ENCODE measurements at places on chromosomes 11 and 22.
A peak's percentile ranks its signal among the peaks of the same experiment; 100 is the strongest.

GRCh38 chr11:19674836-19675235, 37.8 kb upstream of the NAV2 start:
- no peak for DNase-seq

GRCh38 chr22:33971561-33971961, 51.3 kb upstream of the LARGE1 start:
- no peak for DNase-seq

- DNase-seq, result no peak
Observed at GRCh38 chr11:99759787-99760186, 739.0 kb downstream of the CNTN5 start.

DNA sequence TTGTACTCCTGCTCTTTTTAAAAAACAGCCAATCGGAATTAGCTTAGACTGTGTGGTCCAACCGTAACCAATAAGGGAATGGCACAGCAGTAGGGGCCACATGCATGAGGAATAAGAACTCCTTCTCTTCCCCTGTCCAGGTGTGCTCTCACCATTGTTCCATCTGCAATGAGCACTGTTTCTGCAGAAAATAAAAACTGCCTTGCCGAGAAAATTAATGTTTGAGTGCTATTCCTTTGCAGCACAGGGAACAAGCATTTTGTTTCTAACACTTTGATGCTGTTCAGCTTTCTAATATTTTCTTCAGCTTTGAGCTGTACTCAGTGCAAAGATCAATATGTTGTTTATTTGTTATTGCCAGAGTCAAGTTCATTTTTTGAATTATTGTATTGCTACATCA, 57.9 kb downstream of the PIWIL3 start:
- DNase-seq, result no peak

DNA sequence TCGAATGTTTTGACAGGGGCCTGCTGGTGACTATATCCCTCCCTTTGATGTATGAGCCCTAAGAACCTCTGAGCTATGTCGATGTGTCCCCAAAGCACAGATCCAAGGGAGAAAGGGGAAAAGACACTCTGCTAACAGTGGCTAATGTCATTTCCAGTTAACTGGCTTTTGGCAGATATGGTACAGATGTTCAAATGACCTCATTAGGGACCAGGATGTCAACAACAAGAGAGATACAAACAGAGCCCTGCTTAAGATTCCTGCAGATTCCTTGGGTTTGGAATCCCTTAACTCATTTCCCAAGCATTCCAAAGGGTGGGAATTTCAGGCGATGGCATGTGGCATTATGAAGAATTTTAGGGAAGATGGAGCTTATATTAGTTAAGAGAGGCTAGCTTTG, 517.3 kb downstream of the SOX6 start:
- no peak for DNase-seq

DNA sequence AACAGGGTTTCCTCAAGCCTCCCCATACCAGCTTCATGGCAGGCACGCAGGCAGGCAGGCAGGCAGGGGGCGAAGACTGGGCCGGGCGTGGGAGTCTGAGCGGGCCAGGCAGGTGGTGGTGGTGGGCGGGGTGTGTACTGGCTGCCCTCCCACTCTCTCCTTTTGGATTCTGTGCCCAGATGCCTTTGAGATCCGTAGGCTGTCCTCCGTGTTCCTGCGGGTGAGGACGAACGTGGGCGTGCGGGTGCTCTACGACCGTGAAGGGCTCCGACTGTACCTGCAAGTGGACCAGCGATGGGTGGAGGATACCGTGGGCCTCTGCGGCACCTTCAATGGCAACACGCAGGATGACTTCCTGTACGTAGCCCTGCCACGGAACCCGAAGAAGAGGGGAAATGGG, 23.0 kb downstream of the OTOG start:
- DNase-seq, result no peak

GRCh38 chr11:8484251-8484650, 109.8 kb downstream of the STK33 start:
- DNase-seq, result no peak

GRCh38 chr22:34334893-34335292, 414.6 kb upstream of the LARGE1 start:
- DNase-seq, result no peak

- DNase-seq, result no peak
Observed at GRCh38 chr11:43285826-43286225, 26.0 kb upstream of the API5 start.

DNA sequence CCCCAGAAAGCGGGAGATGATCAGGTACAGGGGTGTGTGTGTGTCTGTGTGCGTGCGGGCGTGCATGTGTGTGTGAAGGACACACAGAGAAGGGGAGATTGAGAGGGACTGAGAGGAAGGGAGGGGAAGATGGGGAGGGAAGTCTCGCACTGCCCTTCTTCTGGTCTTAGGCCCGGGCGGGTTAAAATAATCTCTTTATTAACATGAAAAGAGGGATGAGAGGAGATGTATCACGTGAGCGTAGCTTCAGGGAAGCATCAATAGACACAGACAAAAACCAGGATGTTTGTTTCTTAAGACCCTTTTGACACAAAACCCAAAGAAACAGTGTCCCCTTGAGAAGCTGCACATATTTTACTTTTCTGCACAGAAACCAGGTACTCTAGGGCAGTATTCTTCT, 347.3 kb downstream of the BRD1 start:
- DNase-seq, result no peak

DNA sequence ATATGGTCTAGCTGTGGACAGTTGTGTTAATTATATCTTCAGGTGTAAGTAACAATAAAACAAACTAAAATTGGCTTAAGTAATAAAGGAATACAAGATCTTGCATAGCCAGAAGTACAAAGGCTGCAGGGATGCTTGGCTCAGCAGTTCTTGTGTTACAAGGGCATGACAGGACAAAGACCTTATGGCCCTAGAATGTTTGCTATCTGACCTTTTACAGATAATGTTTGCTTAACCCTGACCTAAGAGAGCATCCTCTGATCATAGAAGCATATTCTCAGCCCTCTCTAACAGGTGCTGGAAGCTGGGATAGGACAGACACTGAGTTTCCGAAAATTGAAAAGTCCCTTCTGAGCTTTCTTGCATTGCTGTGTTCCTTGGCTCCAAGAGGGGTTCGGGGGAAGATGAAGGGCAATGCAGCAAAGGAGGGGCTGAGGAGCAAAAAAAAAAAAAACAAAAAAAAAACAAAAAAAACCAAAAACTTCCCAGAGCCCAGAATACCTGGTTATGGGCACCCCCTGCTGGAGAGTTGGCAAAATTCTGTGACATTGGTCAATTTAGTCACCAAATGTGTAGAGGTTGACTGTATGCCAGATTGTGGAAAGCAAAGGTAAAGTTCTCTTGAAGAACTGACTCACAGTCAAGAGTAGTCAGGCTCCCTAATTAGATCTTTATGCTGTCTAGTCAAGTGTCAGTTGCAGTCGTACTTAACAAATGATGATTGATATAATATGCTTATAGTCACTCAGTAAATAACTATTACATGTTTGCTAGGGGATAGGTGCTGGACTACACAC, 10.4 kb upstream of the HIKESHI start:
- peak; percentile 24 for DNase-seq

DNA sequence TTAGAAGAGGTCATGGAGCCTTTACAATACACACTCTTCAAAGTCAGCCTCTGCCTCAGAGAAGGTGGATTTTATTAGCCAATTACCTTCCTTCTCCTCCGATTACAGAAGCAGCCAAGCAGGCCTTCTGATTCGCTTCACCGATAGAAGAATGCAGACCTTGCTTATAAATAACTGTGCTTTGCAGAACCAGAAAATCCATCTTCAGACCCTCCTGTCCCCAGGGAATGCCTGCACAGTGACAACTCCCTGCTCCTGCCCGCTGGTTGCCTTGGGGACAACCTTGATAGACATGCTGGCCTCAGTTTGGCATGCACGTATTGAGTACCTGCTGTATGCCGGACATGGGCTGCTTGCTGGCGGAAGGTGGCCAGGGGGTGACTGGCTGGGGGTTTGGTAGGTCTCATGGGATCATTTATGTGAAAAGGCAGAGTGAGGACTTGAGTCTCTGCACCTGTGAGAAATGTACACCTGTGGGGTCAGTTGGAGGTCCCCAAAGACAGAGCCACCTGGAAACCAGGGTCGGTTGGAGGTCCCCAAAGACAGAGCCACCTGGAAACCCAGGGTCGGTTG, 1238.7 kb downstream of the BRD1 start:
- DNase-seq, result no peak

GRCh38 chr11:113615773-113616172, 90.3 kb downstream of the TMPRSS5 start:
- no peak for DNase-seq

GRCh38 chr22:35230417-35230816, 26.9 kb upstream of the HMGXB4 start:
- no peak for DNase-seq

DNA sequence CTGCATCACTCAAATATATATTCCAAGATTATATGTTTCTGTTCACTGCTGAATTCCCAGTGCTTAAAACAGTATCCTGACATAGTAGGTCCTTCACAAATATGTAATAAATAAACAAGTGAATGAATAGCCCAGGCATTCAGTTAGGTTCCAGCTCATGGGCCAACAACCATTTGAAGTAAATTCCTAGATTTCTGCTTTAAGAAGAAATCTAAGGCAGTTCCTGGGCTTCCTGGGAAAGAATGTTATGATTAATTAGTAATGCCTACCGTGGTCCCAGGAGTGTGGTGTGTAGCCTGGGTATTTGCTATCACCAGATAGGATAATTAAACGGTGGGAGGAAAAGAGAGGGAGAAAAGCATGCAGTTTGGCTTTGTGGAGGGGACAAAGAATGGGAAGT, 576.8 kb downstream of the SOX6 start:
- no peak for DNase-seq

- no peak for DNase-seq
Observed at GRCh38 chr11:75246671-75247350, 6.2 kb downstream of the TPBGL start.

- DNase-seq, result no peak
Observed at GRCh38 chr11:71115770-71116692, 136.3 kb downstream of the SHANK2 start.

DNA sequence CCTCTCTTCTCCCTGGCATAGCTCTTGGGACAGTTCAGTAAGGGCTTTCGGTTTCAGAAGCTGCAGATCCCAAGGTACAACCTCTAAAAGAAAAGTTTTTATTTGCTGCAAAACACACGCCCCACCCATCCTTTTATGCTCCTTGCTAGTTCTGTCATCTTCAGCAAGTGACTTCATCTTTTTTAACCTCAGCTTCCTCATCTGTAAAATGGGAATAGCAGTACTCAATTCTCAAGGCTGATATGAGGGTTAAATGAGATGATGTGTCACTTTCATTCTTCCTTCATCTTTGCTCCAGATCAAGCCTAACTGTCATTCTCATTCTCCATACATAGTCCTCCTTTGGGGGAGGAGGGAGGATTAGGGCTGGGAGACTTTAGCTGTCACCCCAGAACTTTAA, 90.0 kb upstream of the ALX4 start:
- DNase-seq, result no peak

DNA sequence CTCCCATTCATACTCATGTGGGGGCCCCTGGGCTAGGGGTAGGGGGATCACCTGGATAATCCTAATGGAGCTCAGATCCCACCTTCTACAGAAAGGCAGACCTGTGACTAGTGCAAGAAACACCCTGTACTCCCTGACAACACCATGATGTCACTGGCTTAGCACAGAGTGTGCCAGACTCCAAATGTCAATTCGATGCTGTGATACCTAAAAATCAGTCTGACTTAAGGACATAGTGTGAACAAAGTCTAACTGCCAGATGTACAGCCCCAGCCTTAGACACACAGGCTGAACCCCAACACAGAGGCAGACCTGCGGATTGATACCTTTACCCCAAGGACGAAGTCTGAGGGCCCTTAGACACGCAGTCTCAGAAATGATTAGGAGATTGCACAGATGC, 8.5 kb downstream of the ABCC8 start:
- DNase-seq, result no peak

GRCh38 chr11:27571154-27571810, 64.7 kb upstream of the LIN7C start:
- peak; percentile 10 for DNase-seq

GRCh38 chr11:3036419-3036818, 20.8 kb downstream of the CARS1 start:
- no peak for DNase-seq

DNA sequence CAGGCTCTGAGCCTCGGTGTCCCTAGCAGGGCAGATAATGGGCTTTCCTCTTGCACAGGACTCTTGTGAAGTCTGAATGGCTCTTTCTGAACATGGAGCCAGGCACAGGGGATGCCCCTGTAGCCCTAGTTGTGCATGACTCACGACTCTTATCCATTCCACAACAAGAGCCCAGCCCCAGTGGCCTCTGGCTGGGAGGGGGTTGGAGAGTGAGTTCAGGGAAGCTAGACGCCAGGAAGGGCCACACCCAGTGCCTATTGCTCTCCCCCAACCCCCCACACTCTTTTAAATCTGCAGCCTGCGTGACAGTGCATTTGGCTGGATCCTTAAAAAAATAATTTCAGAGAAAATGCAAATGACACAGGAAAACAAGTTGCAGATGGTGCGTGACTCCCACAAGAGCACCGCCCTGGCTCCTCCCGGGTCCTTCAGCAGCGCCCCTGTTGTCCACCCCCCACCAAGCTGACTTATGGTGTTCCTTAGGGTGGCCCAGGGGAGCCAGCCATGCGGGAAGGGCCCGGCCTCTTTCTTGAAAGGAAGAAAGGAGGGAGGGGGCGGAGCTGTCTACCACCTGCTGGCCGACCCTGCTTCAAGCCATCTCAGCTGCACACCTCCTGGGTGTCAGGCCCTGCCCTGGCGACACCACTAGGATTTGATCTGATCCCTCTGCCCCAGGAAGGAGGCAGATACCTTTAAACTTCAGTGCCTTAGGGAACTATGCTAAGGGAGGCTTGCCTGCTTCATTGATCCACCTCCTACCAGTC, 74.7 kb downstream of the MN1 start:
- peak; percentile 82 for DNase-seq

DNA sequence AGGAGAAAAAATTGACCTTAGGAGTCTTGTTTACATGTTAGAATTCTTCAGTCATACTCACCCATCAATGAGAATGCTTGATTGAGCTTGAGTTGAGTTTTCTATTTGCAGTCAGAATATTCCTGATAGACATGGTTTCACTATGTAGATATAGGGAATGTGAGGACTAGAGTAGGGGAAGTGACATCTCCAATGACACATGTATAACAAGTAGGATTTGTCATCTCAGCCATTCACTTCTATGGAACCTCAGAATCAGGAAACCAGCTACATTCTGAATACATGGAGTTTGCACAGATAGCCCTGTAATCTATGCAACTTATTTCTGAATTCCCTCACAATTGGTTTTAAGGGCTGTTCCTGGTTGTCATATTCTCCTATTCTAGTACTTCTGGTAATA, 20.1 kb upstream of the OR9Q1 start:
- DNase-seq, result no peak

GRCh38 chr11:125724125-125724524, 22.0 kb upstream of the PATE1 start:
- no peak for DNase-seq

GRCh38 chr11:63670433-63671321, 499 bp downstream of the ATL3 start:
- no peak for DNase-seq
